ENCODE measurements at places on chromosomes 16 and 17.

GRCh38 chr17:39174920-39175694 lies 9.1 kb upstream of the ARL5C start:
- DNase-seq = no peak

- no peak for DNase-seq
Measured at GRCh38 chr17:9002606-9003354, 18.5 kb upstream of the NTN1 start.

GRCh38 chr17:50918933-50919296 lies 52.8 kb upstream of the TOB1 start:
- no peak for DNase-seq

- DNase-seq = no peak
Measured at GRCh38 chr16:19850131-19850817, 34.4 kb downstream of the GPRC5B start.

GRCh38 chr17:49549691-49550678 lies 25.7 kb upstream of the NXPH3 start:
- no peak for DNase-seq

DNA sequence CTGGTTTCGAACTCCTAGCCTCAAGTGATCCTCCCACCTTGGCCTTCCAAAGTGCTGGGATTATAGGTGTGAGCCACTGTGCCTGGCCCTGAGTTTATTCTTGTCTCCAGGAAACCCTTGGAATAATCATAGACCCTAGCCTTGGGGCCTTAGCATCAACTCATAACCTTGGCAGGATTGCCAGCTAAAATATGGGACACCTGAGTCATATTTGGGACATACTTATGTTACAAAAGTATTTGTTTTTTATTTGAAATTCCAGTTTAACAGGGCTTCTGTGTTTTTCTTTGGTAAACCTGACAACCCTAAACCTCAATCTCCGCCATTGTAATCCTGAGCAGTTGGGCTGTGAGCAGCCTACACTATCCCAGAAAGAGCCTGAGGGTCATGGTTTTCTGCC lies 28.6 kb upstream of the TNS4 start:
- no peak for DNase-seq

DNA sequence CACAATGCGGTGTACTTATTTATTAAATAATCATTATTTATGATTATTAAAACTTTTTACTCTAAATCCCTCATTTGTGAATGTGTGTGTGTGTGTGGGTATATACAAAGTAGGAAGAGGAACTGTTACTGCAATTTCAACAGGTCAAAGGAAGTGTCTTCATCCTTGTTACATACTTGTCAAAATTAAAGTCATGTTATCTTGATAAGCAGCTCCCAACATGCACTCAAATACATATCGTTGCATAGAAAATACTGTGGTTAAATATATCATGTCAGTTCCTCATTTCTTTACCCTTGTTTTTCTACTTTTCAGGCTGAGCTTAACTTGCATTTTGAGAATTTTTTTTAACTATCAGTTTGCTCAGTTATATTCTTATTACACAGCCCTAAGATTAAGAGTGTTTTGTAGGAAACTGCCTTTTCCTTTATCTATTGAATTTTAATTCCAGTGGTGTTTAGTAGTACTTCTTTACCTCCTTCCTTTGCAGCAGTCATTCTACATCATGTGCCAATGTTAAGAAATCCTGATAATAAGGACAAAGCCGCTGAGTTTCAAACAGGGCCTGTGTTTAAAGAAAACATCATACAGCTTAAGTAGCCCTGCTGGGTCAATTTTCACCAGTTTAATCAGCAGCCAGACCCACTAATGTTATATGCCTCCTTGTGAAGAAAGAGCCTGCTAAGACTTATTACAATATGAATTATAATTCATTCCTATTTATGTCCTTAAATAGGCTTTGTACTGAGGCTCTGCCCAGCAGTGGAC lies 7.2 kb downstream of the EFCAB5 start:
- DNase-seq = no peak

DNA sequence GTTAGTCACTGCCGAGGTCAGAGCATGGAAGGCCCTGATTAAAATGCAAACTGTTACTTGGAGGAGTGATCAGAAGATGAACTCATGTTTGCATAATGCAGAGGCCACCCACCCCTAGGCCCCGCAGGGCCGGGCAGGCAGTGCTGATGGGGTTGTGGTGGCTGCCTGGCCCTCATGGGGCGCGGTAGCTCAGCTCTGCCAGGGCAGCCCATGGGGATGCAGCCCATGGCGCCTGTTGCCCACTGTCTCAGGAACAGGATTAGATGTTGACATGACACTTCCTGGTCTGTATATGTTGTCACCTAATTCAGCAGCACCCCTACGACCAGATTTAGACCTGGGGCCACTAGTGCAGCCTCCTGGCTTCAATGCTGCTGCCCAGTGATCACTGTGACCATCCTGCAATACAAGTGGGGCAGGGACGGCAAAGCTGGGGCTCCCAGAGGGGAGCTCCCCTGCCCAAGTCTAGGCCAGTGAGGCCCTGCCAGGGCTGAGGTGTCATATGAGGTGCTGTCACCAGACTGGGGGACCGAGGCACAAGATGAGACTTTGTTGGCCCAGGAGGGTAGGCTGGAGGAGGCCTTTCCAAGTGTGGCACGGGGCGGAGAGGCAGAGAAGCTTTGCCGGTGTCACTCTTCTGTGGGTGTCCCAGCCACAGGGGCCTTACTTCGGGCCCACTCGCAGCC lies 49.1 kb downstream of the RAI1 start:
- no peak for DNase-seq

DNA sequence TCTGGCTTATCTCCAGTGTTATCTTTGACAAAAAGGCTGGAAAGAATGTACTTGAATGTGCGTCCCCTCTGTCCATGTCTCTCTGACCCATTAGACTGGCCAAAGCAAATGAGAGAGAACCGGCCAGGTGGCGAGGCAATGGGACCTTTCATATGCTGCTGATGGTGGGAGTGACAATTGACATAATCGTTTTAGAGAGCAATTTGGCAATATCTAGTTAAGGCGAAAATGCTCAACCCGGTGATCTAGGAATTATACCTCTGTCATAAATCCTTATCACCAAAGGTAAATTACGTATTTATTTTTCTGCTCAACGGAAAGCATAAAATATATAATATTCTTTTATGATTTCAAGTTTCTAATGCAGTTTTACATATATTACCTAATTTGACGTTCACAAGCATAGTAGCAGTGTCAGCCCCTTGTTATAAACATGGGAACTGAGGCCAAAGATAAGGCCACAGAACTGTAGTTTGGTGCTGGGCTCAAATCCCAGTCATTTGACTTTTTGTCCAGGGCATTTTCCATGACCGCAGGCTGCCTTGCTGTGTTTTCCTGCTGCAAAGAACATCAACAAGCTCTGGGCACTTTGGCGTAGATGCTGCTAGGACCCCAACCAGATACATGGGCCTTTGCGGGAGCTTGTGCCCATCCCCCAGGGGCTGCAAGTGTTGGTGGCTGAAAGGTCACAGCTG lies 14.7 kb upstream of the SDK2 start:
- no peak for DNase-seq

GRCh38 chr16:80792031-80792430 lies 12.4 kb downstream of the CDYL2 start:
- no peak for DNase-seq

- DNase-seq = no peak
Measured at GRCh38 chr16:63315229-63315628, 1279.0 kb upstream of the CDH8 start.

DNA sequence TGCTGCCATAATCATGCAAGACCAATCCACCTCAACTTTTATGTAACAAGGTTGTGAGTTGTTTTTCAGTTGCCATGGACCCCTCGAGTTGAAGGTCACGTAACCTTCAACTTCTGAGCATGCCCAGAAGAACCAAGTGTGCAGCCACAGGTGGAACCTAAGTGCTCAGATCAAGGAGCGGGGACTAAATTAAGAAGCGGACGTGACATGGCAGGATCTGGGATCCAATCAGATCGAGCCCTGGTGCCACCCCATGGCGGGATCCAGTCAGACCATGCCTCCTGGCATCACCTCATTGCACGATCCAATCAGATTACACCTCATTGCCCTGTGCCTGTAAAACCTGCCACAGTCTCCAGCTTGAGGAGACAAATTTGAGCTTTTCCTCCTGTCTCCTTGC lies 204.5 kb upstream of the CDH5 start:
- no peak for DNase-seq

DNA sequence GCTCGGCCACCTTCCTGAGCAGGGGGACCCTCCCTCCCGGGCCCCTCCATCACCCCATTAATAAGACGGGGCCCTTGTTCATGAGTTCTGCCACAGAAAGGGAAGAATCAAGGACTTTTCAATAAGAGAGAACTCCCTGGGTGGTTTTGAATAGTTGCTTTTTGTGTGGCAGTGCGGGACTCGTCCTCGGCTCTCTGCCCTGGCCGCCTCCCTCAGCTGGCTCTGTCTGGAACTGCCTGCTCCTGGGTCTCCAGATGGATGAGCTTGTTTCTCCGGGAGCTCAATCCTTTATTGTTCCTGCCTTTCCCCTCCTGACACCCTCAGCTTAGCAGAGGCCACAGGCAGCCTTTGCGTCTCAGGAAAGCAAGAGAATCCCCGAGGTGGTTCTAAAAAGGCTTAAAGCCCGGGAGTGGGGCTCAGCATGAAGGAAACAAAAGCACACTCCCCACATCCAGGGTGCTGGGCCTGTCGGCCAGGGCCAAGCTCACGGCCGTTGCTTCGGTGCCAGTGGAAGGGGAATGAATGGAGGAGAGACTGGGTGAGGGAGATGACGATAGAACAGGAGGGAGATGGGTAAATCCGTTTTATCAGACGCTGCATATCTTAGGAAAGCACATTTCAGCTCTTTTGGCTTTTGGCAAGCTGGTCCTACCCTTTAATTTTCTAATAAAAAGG lies 60.2 kb downstream of the RAI1 start:
- DNase-seq = no peak

- DNase-seq = no peak
Measured at GRCh38 chr16:17345043-17345442, 125.7 kb downstream of the XYLT1 start.

DNA sequence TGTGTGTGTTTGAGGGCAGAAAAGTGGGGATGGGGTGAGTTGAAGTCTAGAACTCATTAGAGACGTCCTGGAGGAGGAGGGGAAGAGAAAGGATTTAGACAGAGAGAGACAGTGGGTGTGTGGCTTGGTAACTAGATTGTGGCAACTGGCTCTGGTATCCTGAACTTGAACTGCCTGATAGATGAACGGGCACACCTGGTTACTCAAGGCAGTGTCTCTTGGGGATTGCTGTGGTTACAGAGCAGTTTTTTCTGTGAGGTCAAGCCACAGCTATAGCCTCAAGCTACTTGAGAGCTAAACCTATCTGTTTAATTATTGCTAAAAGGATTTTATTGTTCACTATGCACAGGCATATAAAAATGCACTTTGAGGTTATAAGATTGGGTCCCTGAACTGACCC lies 29.8 kb upstream of the MYH2 start:
- no peak for DNase-seq

DNA sequence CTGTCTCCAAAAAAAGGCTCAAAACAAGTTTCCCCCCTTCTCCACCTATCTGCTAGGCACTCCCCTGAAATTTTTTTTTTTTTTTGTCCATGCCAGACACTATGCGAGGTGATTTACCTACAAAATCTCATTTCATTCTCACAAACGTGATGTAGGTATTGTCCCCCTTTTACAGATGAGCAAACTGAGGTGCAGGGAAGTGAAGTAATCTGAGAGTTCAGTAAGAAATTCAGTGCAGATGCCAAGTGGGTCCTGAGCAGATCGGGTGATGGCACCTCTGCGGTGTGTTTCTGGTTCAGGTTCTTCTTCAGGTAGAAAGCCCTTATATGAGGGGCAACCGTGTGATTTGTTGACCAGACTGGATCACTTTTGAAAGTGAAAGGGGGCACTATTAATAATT lies 9.7 kb downstream of the TBKBP1 start:
- DNase-seq = no peak

GRCh38 chr16:48378276-48378675 lies 6.9 kb downstream of the SIAH1 start:
- DNase-seq = no peak

DNA sequence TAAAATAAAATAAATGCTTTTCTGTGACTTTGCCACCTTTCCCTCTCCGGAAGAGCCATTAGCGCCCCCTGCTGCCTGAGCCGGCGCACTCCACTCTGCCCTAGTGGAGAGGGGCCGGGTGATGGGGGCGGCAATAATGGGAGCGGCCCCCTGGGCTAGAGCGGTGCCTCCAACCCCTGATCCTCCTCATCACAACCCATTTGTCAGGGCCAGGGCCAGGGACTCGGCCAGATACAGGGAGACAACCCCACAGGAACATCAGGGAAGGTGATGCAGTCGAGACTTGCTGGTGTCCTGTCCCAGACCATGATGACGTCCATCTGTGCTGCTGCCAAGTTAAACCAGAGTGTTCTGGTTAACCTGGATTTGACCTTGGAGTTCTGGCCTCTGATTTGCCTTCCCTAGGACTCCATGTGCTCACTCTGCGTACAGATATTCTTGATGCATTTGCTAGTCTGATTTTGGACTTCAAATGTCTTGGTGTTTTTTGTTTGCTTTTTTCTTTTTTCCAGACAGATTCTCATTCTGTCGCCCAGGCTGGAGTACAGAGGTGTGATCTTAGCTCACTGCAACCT lies 46.1 kb upstream of the BPTF start:
- DNase-seq = no peak

GRCh38 chr16:19175492-19176262 lies 7.6 kb downstream of the SYT17 start:
- DNase-seq = no peak

DNA sequence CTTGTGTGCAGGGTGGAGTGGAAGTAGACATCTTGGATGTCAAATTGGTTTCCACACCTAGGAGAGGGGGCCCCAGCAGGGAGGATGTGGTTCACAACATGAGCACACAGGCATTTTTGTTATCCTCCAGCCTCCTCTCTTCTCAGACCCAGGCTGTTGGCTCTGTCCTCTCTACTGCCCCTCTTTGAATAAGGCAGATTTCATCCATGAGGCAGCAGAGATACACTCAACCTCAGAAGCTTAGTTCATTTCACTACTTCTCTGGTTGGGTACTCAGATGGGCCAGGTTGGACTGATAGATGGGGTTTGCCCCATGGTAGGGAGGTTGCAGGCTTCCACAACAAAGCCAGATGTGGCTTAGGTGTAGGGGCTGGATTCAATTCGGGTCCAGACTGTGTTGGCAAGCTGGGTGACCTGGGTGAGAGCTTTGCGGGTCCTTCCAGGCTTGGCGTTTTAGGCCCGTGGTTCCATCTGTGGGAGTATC lies 22.2 kb upstream of the NFATC3 start:
- DNase-seq = no peak

GRCh38 chr16:11038777-11039176 lies 94.4 kb downstream of the CLEC16A start:
- DNase-seq = no peak

GRCh38 chr17:7392696-7393612 lies 1.4 kb downstream of the PLSCR3 start:
- DNase-seq = no peak

- DNase-seq = no peak
Measured at GRCh38 chr16:69233124-69233523, 46.2 kb downstream of the SNTB2 start.

All from cortex of kidney (tissue), 1 donor.